Upper lobe of right lung (tissue), 1 donor: ENCODE measurements at places on chromosomes 12 and 14. TPM values are rescaled to one million over a fixed set of nuclear protein-coding genes. Genes with fewer than 3 reads are reported as not detected.

- H3K4me1 ChIP-seq: peaks cover 50% of the 10 kb centered on the region
- no peaks in the 10 kb centered on the region for H3K36me3 ChIP-seq
- no peak for DNase-seq
- H3K27ac ChIP-seq: no peak overlapping the region
Measured at GRCh38 chr12:6360080-6360571, 15.2 kb downstream of the SCNN1A start.

DNA sequence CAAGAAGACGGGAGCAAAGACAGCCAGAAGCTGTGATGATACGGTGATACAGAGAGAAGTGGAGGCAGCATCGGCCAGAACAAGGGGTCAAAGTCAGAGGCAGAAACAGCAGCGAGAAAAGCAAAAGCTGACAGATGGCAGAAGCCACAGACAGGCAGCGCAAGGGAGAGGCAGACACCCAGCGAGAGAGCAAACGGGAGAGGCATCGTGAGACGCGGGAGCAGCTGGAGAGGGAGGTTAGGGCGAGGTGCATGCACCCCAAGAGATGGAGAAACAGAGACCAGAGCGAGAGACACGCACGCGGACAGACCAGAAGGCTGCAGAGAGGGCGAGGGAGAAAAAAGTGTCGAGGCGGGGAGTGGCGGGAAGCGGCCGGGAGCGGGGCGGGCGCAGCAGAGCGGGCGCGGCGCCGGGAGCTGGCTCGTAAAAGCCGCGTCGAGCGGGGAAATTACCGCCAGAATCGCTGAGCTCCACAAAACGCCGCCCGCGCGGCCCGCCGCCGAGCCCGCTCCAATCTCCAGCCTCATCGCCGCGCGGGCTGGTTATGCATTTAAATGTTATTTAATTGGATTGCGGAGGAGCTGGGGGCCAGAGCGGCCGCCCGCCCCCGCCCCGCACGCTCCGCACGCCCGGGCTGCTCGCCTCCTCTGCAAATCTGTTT, 15.6 kb downstream of the SMUG1 start:
- H3K36me3 ChIP-seq: no peaks in the 10 kb centered on the region
- H3K27me3 ChIP-seq: peaks cover 36% of the 10 kb centered on the region
- no peak overlapping the region for H3K27ac ChIP-seq

DNA sequence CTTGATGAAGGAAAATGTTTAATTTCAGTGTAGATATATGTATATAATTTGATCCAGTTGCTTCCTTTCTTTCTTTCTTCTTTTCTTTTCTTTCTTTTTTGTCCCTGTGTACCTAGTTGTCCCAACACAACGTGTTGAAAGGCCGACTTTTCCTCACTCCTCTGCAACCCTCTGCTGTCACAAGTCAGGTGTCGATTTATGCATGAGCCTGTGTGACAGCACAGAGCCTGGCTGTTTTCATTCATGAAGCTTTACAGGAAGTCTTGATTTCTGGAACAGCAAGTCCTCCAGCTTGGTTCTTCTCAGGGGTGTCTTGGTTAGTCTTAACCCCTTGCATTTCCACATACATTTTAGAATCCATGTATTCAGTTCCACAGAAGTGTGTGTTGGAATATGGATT, 88.1 kb downstream of the PPP2R5C start:
- no peak overlapping the region for H3K4me3 ChIP-seq
- H3K27me3 ChIP-seq: no peaks in the 10 kb centered on the region
- H3K4me1 ChIP-seq: peaks cover 42% of the 10 kb centered on the region
- no peak for DNase-seq
- no peak overlapping the region for H3K27ac ChIP-seq

The SERPINA1 gene
- 1,017 TPM for total RNA-seq

The MIP gene
- not detected for total RNA-seq

The FSCB gene
- not detected for total RNA-seq
